Liver (tissue), 10 donors: ENCODE measurements at places on chromosomes 12 and 14. TPM values are rescaled to one million over a fixed set of nuclear protein-coding genes. Genes with fewer than 3 reads are reported as not detected.

TAS2R19 gene
- not detected for polyA plus RNA-seq

RHEBL1 gene
- 0.36 TPM for polyA plus RNA-seq

DNA sequence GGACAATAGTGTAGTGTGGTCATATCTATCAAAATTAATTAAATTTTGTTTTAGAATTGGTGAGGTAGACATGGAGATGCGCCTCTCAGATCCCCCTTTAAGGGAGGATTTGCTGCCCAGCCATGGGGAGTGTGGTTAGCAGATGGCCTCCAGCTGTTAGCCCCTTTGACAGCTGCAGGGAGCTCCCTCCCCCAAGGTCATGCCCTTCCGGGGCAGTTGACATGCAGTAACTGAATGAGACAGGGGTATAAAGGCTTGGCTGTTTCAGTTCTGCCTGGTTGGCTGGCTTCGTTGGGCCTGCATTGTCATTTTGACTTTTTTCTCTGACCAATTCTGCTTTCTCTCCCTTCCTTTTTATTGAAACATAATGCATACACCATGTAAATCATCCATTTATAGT lies 291.5 kb upstream of the SRRM4 start:
- no peak for DNase-seq

FOXN4 gene
- polyA plus RNA-seq = not detected

- no peak for DNase-seq
These were observed at the start of gene CTSG for GRCh38 chr14:24576182-24576581. Gene CTSG, minus strand, starts transcription at chr14:24576250. Its CDS starts 27 bp downstream, at chr14:24576223.

PTPN6 gene
- polyA plus RNA-seq = 19.4 TPM

DNA sequence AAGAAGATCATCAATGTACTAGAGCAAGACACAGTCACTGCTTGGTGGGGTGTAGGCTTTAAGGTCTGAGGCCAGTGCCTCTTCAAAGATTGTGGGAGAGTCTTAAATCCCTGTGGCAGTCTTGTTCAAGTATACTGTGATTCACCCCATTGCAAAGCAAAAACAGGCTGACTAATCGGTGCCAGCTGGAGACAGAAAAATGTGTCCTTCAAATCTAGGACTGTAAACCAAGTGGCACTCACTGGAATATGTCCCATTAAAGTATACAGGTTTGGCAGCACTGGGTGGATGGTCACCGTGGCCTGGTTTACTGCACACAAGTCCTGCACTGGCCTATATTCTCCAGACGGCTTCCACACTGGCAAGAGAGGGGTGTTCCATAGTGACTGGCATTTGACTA lies 1315.3 kb downstream of the TMEM121 start:
- DNase-seq = no peak

ETFBKMT gene
- polyA plus RNA-seq = 4.4 TPM

DNA sequence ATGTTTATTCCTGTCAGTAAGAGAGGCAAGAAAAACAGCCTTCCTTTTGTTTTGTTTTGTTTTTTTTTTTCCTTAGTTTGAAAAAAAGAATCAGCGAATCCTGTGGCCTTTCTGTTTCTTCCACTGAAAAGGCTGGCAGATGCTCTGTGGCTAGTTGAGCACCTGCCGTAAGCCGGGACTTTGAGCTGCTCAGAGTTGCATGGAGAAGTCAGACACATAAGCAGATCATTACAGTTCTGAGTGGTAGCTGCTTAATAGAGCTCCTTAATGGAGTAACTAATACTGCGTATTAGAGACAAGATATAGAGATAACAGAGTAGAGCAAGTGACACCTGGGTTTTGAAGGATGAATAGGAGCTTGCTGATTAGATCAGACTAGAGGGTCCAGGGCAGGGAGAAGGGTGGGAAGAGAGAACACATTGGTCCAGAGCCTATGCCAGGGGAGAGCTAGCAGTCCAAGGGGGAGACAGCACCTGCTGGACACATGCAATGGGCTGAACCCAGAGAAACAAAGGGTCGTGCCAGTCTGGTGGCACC lies 129.4 kb downstream of the TSPAN9 start:
- DNase-seq = no peak
